Activated T-cell treated with anti-CD3 and anti-CD28 coated beads for 48 hours (primary cell): ENCODE measurements at places on chromosomes 4 and X.

DNA sequence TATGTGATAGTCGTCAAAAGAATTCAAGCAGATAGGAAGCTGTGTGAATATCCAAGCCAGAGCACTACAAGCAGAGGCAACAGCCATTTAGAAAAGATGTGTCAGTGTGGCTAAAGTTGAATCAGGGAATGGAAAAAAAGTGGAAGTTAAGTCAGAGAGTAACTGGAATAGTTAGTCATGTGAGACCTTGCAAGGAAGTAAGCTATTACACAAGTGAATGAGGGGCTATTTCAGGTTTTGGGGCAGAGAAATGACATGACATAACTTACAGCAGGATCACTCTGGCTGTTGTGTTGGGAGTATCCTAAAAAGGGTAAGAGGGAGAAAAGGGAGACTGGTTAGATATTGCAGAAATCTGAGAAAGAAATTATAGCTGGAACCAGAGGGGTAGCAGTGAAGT is 236.6 kb upstream of the PCDH18 start:
- DNase-seq: no peak

GRCh38 chr4:5870701-5871100 is 22.2 kb downstream of the CRMP1 start:
- DNase-seq: no peak

DNA sequence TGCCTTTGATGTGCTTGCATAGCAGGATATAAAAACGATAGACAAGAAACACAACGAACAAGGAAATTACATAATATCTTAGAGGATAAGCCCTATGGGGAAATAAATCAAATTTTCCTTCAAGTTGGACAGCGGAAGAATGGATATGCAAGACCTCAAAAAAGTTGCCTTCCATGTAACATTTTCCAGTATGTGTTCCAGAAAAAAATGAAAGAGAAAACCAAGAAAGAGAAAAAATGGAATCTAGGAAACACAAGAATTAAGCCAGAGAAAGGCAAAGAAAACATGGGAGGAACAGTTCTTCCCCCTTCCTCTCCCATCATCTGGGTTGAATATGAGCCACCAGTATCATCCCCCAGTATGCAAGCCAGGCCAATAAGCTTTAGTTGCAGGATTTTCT is 34.6 kb upstream of the MID1 start:
- no peak for DNase-seq

GRCh38 chr4:186536285-186536684 is 19.1 kb downstream of the MTNR1A start:
- DNase-seq: no peak

DNA sequence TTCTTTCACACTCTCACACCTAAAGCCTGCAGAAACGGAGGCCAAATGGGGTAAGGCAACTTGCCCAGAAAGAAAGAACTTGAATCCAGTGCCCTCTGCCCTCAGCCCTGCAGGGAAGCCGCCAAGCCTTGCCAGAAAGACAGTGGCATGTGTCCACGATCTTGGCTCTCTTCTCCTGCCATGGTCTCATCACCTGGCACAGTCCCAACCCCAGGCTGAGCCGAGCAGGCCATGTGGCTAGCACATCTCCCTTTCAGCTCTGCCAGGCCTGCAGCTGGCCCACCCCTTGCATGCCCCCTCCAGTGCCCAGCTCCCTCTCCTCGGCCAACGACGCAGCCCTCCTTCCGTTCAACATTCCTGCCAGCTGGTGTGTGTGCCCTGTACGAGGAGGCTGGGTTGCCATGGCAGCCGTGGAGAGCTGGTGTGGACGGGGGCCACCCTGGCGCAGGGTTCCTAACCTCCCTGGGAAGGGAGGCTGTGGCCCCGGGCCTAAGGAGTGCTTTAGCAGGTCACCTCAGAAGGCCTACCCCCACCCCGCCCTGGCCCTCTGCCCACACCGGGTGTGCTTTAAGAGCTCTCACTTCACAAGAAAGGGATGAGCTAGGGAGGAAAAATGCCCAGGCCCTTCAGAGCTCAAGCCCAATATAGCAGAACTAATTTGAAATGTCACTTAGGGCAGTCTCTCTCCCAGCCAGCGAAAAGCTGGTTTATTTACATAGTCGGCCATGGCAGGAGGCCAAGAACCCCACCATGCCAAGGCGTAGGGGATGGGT is 73.0 kb upstream of the PJA1 start:
- DNase-seq: no peak

DNA sequence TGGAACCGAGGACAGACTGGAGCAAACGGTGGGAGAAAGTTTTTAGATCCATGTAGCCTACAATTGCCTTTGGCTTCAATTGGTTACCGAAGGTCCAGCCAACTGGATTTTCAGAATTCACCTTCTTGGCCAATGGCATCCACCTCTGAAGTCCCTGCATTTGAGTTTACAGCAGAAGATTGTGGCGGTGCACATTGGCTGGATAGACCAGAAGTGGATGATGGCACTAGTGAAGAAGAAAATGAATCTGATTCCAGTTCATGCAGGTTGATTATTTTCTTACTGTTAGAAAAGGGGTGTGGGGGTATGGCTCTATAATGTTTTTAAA is 702 bp downstream of the KLHL5 start:
- DNase-seq: no peak

DNA sequence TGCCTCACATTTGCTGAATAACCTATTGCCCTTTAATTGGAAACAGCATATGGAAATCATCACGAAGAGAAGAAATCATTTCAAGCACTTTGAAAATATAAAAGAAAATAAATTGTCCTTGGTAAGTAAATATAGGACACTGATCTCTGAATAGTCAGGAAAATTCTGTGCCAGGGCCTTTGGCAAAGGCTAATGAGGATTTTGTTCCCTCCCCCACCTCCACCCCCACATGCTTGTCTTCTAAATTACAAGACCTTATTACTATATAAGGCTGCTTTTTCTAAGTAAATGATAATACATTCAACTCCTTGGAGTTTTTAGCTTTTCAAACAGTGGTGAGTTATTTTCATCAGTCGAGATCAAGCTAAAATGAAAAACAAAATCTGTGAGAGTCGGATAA is 15.8 kb downstream of the SYNPO2 start:
- DNase-seq: no peak

DNA sequence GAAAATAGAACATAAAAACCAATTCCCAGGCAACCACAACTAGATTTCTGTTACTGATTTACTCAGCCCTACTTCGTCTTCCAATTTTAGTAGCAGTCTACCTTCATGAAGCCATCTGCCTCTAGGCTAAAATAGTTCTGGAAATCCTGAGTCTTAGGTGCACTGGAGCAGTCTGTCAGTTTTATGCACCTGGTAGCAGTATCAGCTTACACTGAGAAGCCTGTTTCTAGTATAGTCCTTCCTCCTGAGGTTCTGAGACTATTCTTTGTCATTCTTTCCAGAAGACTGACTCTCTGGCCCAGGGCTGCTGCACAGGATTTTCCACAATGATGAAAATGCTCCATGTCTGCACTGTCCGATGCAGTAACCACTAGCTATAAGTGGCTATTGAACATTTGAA is 16.9 kb upstream of the HPRT1 start:
- DNase-seq: no peak

DNA sequence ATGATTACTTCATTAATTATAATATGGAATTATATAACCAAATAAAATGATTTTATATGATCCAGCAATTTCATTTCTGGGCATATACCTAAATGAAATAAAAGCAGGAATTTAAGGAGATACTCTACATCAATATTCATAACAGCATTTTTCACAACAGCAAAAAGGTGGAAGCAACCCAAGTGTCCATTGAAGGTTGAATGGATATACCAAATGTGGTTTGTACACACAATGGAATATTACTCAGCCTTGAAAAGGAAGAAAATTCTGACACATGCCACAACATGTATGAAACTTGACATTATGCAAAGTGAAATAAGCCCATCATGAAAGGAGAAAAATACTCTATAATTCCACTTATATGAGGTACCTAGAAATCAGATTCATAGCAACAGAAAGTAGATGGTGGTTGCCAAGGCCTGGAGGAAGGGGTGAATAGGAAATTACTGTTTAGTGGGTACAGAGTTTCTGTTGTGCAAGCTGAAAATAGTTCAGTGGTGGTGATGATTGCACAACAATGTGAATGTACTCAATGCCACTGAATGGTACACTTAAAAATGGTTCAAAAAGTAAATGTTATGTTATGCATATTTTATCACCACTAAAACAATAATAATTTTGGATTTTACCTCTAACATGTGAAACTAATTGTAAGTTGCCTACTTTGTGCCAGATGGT is 471.5 kb downstream of the SPRY1 start:
- no peak for DNase-seq

DNA sequence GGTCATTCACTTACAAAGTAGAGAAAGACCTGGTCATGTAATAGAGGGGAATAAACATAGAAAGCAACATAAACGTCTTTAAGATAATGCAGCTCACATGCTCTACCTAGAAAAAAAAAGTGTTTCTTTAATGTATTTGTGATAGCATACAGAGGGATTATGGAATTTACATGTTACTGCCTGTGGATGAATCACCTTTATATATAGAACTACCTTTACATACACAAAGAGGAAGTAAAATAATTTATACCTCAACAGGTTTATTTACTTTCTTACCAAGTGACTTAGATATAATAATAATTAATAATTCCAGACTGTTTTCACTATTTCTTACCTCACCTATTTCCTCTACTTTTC is 81.5 kb downstream of the PPP3CA start:
- DNase-seq: no peak

DNA sequence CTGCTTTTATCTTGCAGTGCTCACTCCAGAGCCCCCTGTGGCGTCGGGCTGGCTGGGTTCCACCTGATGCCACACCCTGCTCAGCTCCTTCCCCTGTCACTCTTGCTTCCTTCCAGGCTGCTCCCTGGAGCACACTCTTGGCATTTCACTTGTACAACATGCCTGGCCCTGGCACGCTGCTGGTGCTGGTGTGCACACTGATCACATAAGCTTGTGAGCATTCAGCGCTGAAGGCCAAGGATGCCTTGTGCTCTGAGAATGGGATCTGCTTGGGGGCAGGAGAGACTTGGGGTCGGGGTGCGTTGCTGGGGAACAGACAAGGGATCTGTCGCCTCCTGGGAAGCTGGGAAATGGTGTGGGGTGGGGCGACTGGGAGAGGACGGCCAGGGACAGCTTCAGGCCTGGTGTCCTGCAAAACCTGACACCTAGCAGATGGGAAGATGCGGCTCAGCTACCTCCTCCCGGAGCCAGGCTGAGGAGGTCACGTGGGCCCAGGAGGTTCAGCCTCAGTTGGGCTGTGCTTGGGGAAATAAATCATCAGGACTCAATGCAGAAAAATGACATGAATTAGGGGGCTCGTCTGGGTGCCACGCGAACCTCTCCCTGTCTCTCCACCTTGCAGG is 108.5 kb downstream of the PHKA2 start:
- no peak for DNase-seq

GRCh38 chrX:43969504-43970501 is 3.4 kb downstream of the NDP start:
- no peak for DNase-seq

- peak; percentile 34 for DNase-seq
Observed at GRCh38 chrX:20378233-20378920, 111.7 kb upstream of the RPS6KA3 start.

GRCh38 chrX:153924149-153924861 is 1.8 kb downstream of the ARHGAP4 start:
- DNase-seq: no peak

DNA sequence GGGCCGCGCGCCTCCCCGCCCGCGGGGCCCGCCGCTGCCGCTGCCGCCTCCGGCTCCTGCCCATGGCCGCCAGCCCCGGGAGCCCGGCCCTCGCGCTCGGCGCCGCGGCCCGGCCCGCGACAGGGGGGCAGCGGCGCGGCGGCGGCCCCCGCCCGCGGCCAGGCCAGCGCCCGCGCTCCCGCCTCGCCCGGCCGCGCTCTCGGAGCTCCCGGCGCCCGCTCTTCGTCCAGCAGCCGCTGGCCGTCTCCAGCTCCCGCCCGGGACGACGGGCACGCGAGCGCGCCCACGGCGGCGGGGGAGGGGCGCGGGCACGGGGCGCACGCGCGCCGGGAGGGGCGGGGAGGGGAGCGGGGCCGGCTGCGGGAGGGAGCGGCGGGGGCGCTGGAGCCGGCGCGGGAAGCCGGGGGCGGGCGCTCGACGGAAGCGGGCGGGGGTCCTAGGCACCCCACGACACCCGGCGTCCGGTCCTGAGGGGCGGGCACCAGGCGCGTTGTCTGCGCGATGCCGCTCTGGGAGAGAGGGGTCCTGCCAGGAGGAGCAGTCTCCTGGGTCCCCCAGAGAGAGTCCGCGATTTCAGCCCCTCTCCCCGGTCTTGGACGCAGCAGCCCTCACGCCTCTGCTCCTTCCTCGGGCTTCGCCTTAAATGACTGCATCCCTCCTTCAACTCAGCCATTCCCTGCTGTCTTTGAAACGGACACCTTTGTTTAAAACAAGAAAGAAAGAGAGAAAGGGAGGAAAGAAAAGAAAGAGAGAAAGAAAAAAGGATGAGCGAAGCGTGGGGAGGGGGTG is 490 bp upstream of the PDZD4 start:
- DNase-seq: no peak

DNA sequence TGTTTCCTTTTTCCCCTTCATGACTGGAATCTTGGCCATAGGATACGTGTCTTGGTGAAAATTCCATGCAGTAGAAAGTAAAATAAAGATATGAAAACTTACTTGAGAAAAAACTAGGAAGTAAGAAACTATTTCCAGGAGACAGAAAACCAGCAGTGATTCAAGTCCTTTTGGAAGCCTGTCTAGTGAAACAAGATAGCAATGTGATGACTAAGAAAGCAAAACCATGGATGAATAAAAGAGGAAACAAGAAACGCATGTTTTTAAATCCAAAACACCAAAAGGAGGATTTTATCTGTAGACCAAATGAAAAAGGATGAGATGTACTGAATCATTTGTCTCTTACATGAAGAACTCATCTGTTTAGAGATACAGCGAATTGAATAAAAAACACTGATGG is 1430.0 kb downstream of the ARAP2 start:
- DNase-seq: no peak

- no peak for DNase-seq
Observed at GRCh38 chrX:94932278-94932965, 1258.4 kb downstream of the FAM133A start.

GRCh38 chrX:148806145-148806870 is 305.9 kb downstream of the AFF2 start:
- no peak for DNase-seq

GRCh38 chr4:182137343-182137742 is 105.9 kb upstream of the TENM3 start:
- DNase-seq: no peak

- no peak for DNase-seq
Observed at GRCh38 chr4:76733068-76733771, 164.7 kb downstream of the SOWAHB start.

- peak; percentile 43 for DNase-seq
Observed at GRCh38 chr4:101418055-101418454, 70.7 kb upstream of the PPP3CA start.

- DNase-seq: no peak
Observed at GRCh38 chr4:10326075-10326474, 131.2 kb downstream of the ZNF518B start.

DNA sequence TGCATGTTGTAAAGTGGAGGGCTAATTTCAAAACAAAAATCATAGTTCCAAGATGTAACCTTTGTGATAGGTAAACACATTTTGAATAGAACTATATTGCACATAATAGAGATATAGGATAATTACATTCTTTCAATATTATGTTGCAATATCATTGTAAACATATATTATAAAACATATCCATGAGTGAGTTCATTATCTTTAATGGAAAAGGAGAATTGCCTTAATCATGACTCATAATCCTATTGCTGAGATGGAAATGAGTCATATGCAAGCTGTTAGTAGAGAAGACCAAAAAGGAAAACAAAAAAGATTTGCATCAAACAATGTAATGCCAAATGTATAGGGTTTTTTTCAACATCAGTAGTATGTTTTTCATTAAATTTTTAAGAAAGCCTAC is 73.7 kb upstream of the WDR44 start:
- no peak for DNase-seq

- no peak for DNase-seq
Observed at GRCh38 chrX:69089203-69089602, 76.0 kb downstream of the PJA1 start.
